ENCODE measurements at places on chromosomes 11 and 22.

DNA sequence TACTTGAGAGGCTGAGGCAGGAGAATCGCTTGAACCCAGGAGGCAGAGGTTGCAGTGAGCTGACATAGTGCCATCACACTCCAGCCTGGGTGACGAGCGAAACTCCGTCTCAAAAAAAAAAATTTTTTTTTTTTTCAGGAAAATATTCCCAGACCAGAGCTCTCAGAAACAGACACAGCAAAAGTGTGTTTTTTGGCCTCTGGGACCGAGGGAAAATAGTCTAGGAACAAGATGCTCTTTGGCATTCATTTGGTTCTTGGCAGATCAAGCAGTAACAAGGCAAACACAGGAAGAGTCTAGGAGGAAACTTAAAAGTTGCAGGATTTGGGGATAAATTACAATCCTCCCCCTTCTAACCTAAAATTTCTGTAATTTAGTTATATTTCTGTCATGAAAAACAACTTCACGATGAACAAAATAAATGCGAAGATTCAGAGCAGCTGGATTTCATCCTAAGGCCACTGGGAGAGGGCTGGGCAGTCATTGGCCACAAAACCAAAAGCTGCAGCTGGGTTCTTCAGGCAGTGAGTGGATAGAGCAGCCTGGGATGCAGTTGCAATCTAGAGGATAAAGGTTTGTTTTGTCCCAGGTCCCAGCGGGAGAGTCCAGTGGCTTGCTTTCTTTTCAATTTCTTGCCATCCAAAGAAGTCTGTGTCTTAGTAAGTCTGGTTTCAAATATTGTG lies 19.7 kb downstream of the ATG16L2 start:
- DNase-seq: no peak

DNA sequence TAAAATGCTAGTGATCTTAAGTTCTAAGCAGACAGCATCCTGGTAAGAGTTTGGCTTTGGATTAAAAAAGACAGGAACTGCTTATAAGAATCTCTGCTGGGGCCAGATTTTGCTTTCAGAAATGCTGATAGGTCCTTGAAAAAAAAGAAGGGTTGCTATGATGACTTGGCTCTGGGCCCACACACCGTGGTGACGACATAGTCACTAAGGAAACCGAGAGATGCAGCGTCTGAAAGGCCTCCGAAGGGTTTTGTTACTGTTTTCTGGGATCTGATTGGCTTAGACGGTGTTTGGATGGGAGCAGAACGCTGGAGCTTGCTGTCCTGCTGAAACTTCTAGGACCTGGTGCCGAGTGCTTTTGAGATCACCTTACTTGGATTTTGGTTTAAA lies 8.4 kb downstream of the FAM118A start:
- DNase-seq: peak; percentile 84

DNA sequence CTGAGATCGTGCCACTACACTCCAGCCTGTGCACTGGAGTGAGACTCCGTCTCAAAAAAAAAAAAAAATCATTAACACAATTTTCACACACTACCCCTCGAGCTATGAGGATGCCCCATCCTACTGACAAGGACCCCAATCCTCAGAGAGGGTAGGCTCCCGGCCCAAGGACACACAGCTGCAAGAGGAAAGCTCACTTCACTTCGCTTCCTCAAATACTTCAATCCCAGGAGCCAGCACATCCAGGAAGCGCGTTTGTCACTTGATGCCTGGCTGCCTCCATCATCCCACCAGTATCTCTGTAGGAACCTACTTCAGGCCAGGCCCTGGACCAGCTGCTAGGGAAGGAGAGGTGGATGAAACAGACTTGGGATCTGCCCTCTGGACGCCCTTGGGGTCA lies 144.0 kb downstream of the CRYBB2 start:
- DNase-seq: no peak

- no peak for DNase-seq
Measured at GRCh38 chr11:96715208-96715607, 325.4 kb downstream of the JRKL start.

DNA sequence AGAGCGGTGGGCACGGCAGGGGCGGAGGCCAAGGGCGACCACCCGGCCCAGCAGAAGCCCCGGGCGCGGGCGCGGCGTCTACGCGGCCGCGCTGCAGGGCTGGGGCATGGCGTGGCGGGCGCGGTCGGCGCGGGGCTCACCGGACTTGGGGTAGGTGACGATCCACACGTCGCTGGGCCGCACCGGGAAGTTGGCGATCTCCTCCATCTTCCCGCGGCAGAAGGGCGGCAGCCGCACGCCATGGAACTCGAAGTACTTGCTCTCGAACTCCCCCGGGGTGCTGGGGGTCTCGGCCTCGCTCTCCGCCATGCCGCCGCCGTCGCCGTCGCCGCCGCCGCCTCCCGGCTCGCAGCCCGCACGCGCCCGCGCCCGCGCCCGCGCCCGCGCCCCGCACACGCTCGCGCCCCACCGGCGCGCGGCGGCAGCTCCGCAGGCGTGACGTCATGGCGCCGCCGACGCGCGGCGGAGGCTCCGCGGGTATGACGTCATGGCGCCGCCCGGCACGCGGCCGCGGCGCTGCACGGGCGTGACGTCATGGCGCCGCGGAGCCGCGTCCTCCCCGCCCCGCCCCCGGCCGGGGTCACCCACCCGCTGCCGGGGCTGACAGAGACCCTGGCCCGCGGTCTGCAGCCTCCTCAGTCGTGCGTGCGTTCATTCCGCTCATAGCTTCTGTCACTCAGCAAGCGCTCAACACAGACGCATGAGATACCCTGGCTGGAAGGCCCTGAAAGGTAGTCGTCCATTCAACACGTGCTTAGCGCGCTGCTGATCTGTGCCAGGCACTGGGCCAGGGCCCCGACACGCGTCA lies at the start of gene SULT4A1:
Gene SULT4A1 (minus strand): TSS at position 440 of the 808 bp plus-strand sequence. CDS start 131 bp downstream, at position 309.
- DNase-seq: no peak

- DNase-seq: no peak
Measured at GRCh38 chr11:67079065-67079705, 22.5 kb downstream of the RHOD start.

GRCh38 chr22:17787716-17788330 lies 13.6 kb upstream of the BID start:
- DNase-seq: no peak

GRCh38 chr11:116928845-116929244 lies 91.4 kb upstream of the APOA1 start:
- DNase-seq: no peak

- DNase-seq: peak; percentile 43
Measured at GRCh38 chr22:38824585-38824984, 19.2 kb downstream of the NPTXR start.

- DNase-seq: no peak
Measured at GRCh38 chr22:42313204-42313603, 42.8 kb upstream of the TCF20 start.

DNA sequence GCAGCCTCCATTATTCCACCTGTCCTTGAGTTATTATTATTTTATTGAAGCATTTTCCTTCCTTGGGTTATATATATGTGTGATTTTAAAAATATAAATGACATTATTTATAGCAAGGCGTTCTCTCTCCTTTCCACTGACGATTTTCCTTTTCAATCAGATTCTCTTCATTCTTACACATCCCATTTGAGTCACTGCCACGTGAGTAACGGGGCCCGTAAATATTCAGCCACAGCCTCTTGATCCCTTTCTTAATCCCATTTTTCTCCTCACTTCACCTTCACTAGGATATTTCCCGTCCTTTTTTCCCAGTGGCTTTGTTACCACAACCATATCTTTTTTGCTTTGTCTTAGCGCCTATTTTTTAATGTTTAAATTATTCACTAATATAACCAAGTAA lies 396.2 kb downstream of the NTM start:
- DNase-seq: no peak

DNA sequence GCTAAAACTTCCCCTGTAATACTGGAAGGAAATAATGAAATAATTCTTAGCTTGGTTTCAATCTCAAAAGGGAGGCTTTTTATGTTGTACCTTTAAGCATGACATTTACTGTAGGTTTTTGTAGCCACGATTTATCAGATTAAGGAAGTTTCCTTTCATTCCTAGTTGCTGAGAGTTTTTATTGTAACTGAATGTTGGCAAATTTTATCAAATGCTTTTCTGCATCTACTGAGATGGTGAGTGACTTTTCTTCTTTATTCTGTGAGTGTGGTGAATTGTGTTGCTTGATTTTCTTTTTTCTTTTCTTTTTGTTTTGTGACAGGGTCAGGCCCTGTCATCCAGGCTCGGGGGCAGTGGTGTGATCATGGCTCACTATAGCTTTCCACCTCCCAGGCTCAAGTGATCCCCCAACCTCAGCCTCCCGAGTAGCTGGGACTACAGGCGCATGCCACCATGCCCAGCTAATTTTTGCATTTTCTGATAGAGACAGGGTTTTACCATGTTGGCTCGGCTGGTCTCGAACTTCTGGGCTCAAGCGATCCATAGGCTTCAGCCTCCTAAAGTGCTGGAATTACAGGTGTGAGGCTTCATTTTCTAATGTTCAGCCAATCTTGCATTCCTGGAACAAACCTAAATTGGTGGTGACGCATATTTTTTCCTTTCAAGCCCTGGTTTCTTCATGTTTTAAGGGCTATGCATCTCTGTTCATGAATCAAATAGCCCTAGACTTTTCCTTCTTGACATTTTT lies 26.2 kb downstream of the SUSD2 start:
- no peak for DNase-seq

DNA sequence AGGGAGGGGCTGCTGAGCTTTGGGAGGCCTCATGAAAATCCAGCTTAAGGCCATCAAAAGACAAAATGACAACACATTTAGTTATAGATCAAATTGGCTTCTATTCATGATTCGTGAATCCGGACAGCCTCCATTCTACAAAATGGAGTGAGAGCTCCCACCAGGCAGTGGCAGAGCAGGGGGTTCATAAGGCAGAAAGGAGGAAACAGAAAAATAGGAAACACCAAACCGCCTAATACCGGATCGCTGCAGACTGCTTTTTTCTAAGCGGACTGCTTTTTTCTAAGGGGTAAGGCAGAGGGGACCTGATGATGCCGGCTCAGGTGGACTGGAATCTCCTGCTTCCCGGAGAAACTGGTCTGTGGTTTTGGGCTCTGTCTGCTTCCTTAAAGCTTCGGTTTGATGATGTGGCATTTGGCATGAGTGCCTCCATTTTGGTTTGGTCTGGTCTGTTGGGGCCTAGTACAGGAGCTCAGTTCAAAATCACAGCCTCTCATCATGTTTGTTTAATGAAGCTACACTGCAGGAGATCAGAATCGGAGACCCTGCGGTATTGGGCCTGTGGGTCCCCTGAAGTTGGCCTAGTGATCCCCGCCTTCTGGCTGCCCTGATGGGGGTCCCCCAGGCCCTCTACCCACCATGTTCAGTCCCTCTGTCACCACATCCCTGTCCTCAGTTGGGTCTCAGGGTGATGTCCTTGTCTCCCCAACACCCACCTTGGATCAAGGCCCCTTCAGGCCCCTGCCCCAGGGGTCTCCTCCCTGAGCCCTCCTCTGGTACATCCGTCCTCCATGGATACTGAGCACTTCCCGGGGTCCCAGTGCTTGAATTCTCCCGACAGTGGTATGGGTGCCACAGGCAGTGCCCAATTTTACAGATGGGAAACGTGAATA lies 1.2 kb downstream of the ALDH3B1 start:
- no peak for DNase-seq

GRCh38 chr11:86181379-86181778 lies 63.2 kb upstream of the EED start:
- DNase-seq: no peak

DNA sequence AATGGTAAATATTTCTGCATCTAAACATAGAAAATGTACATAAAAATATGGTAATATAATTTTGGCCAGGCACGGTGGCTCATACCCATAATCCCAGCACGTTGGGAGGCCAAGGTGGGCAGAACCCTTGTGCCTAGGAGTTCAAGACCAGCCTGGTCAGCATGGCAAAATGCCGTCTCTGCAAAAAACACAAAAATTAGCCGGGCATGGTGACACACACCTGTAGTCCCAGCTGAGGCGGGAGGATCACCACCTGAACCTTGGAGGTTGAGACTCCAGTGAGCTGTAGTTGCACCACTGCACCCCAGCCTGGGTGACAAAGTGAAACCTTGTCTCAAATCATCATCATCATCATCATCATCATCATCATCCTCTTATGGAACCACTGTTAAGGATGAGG lies 230.6 kb upstream of the NCAM1 start:
- DNase-seq: no peak

DNA sequence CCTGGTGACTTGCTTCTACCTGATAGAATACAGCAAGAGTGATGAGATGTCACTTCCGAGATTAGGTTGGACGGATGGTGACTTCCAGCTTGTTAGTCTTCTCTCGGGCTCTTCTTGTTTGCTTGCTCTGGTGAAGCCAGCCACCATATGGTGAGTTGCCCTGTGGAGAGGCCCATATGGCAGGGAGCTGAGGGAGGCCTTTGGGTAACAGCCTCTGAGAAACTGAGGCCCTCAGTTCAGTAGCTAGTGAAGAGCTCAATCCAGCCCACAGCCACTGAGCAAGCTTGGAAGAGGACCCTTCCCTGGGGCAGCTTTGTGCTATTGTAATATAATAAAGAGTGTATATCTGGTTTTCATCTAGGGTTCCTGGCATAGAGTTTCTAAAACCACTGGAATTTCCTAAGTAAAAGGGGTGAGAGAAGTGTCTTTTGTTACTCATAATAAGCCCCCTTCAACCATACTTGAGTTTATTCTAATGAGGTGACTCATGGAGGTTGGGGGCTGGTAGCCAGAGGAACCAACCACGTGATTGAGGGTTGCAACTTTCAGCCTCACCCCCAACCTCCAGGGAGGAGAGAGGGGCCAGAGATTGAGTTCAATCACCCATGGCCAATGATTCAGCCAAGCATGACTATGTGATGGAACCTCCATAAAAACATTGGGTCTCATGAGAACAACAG lies 8.0 kb upstream of the TPCN2 start:
- DNase-seq: no peak

GRCh38 chr22:38120359-38121110 lies 10.1 kb upstream of the BAIAP2L2 start:
- no peak for DNase-seq

DNA sequence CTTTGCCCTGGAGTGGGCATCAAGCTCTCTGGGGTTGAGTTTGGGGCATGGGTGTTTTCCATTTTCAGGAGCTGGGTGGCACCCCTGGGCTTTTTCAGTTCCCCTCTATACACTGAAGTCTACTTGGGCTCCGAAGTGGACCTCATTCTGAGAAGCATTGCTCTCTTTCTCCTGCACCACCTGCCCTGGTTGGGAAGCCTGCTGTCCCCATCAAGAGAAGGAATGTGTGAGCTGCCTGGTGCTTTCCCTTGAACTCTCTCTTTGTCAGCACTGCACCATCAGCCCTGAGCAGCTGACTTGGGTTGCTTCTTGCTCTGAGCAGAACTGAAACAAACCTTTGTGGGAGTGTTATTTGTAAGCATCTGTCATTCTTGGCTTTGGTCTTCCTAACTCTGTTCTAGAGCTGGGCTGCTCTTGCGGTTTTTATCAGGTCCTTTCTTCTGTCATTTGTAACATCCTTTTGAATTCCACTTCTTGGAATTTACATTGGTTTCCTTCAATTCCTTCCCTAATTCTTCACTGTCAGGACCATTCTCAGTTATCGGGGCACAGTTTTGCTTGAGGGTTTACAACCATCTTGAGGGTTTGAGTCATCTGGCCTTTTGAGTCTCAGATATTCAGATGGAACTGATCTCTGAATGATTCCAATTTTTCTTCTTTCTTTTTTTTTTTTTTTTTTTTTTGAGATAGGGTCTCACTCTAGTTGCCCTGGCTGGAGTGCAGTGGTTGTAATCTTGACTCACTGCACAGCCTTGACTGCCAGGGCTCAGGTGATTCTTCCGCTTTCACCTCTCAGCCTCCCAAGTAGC lies 20.5 kb downstream of the UBE2L3 start:
- DNase-seq: no peak

- DNase-seq: no peak
Measured at GRCh38 chr11:75814363-75814676, 690 bp upstream of the UVRAG start.
